ENCODE measurements at places on chromosomes 4 and X.
A peak's percentile ranks its signal among the peaks of the same experiment; 100 is the strongest.

GRCh38 chr4:78002260-78002659 lies 54.9 kb upstream of the FRAS1 start:
- DNase-seq, result no peak

DNA sequence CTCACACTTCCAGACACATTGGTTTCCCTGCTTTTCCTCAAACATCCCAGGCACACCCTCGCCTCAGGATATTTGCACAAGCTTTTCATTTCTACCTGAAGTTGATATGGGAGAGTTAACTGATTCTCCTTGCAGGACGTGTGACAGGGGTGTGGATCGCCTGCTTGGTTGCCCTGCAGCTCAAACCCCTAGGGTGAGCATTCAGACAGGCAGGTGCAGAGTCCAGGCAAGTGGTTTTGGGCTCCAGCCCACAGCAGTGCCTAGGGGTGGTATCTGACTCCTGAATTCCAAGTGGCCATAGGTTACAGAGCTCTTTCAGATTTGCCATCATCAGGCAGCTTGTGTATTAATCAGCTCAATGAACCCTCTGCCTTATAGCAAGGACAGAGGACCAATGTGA lies 1104.2 kb upstream of the IGFBP7 start:
- DNase-seq, result no peak

- DNase-seq, result no peak
These were observed 187.8 kb upstream of the NHS start for GRCh38 chrX:17187136-17187756.

GRCh38 chr4:108906006-108906405 lies 143.2 kb upstream of the ETNPPL start:
- no peak for DNase-seq

DNA sequence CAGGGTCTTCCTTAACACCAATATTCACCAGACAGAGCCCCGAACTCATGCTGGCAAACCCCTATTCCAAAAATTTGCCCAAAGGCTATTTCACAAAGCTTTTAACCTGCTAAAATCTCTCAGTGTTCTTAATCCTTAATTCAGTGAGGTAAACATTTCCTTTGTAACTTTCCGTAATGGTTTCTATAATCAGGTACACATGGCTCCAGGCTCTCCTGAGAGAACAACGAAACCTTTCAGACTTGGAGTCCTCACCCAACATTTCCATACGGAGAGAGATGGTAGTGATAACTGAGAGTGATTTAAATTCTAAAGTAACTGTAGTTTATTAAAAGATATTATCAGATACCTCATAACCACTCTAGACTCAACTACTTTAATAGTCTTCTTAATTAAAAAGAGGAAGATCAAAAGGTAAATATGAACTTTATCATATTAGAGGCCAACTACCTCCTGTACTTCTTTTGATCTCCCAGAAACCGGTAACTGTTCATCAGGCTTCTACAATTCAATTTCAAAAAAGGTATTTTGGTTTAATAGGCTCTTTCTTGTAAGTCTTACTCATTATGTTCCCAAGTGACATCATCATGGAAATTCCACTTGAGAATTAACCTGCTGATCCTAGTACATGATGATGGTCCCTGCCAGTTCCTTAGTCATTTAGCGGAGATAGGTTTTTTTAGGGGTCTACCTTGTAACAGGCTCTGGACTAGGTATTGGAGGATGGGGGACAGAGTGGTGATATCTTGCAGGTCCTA lies 91.4 kb upstream of the UCP1 start:
- DNase-seq, result no peak

DNA sequence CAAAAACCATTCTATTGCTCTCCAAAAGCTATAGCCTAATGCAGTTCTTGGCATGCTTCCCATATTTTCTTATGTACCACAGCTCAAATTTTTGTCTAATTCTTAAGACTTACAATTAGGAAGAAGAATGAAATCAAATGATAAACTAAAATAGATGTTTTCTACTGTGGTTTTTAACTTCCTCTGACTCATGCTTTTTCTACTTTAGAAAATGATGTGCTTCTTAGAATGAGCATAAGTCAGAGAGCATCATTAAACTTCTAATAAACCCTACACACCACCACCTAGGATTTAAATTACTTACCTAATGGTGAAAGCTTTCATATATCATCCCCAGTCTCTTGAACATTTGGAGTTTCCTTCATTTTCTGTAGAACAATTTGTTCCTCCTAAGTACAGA lies 217.0 kb upstream of the NDST3 start:
- no peak for DNase-seq

GRCh38 chrX:105526431-105526830 lies 295.9 kb upstream of the NRK start:
- DNase-seq, result no peak

DNA sequence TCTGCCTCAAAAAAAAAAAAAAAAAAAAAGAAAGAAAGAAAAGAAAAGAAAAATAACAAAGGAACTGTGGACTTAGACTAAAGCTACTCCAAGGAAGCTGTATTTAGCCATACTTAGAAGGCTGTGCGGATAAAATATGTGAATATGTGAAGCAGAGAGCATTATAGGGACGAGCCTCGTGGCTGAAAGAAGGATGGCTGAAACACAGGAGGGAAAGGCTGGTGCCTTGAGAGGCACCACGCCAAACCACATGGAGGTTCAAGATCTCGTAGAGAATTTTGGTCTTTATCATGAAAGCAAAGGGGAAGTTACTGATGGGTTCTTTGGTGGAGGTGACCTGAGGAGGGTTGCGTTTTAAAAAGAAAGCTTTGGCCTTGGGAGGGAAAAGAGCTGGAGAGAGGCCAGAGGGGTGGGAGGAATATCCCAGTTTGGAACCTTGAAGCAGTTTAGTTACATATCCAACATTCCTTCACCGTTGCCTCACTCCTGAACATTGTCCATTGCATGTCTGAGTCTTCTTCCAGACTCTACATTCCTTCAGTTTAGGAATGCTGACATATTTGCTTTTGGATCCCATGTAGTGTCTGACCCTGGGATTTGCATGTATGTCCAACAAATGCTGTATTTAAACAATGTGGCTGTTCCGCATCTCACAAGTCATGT lies 82.5 kb downstream of the CPE start:
- no peak for DNase-seq

GRCh38 chr4:118363166-118363565 lies 10.4 kb upstream of the PRSS12 start:
- no peak for DNase-seq

GRCh38 chr4:74933562-74934015 lies 673 bp downstream of the PARM1 start:
- DNase-seq, result peak; percentile 5

DNA sequence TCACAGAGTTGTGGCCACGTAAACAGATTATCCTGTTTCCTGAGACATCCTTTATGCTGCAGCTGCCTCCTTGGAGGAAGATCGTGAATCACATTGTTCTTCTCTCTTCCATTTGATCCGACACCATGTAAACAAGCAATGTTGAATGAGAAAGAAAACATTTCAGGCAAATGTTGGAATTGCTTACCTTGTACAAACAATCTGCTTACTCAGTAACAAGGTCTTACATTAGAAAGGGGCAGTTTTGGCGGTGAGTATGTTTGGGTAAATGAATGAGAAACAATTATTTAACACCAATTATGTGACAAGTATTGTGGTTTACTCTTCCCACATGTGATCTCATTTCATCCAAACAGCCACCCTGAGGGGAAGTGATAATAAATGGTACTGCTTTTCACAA lies 637.8 kb downstream of the RAB28 start:
- DNase-seq, result no peak

DNA sequence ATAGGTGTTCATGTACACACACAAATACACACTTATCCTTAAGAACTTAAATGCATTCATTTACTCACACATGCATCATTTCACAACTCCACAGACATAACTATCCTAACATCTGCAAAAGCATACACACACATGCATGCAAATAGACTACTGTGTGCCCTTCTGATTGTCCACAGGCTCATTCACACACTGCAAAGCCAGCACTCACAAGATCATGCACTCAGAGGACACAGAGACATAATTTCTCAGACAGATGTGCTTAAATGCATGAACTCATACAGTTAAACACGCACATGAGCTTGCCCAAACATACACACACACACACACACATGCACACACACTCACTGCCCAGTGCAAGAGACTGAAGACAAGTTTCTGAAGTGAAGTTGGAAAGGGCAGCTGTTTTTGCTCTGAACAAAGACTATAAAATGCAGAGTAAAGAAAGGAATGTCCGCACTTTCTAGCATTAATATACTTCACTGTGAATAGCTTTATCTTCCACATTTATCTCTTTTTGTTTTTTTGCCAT lies 1018.0 kb upstream of the HS3ST1 start:
- no peak for DNase-seq
